ENCODE measurements at places on chromosomes 3 and 15. TPM values are rescaled to one million over a fixed set of nuclear protein-coding genes. Genes with fewer than 3 reads are reported as not detected.

DNA sequence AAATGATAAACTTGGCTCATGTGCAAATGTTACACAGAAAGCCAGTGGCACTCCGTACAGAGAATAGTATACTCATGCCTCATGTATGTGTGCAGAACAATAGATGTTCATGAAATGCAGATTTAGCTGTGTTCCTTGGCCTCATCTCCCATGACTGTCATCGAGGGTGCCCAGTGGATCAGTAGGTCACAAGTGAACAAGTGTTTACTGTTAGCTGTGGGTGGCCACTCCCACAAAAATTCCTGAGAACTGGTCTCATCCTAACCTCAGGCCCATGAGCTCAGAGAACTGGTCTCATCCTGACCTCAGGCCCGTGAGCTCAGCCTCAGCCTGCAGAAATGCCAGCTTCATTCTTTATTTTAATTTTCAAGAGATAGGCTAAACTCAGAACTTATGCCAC lies 124.1 kb downstream of the GADL1 start:
- DNase-seq: no peak

- DNase-seq: no peak
These were observed 24.4 kb upstream of the NR2E3 start for GRCh38 chr15:71785996-71786395.

DNA sequence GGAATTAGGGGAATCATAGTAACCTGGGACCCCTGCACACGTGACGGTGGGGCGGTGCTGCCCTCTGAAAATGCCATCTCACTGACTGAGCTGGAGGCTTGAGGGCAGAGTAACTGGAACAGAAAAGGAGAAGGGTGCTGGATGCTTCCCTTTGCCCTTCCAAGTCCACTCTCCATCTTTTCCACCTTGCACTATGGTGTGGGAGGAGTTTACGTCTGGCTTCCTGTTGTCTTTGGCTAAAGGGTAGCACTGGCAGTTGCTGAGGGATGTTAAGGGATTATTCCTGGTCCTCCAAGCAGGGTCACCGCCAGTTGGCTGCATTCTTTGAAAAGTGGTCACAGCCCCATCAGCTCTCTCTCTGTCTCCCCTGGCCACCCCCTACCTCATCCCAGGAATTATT lies 129.4 kb upstream of the SNTN start:
- DNase-seq: no peak

DNA sequence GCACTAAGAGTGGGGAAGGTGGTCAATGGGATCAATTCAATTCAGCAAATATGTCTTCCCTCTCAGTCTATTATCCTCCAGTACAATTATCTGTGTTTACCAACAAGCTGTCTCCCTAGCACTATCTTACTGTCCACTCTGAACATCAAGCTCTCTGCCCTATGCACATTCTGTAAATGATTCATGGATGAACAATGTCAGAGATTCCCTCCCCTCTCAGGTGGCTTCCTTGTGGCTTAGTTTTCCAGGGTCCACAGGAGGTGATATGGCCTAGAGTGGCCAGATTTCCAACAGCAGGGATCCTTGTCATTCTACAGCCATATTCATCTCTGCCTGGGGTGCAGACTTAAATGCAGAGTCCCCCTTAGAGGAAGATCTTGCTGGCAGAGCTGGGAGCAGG lies 225.1 kb downstream of the UACA start:
- no peak for DNase-seq

DNA sequence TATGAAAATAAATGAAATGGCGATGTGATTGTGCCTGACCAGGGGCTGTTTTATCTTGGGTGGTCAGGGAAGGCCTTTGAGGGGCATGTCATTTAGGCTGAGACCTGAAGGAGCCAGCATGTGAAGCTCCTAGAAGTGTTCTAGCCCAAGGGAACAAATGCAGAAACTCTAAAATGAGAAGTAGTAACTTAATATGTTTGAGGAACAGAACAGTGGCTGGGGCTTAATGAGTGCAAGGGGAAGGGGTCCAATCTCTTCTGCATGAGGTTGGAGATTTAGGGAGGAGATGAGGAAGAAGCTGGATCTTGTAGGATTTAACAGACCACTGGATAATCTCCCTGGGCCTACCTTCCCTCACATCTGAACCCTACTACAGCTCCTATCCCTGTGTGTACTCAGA lies 110.5 kb downstream of the AKAP13 start:
- DNase-seq: no peak

DNA sequence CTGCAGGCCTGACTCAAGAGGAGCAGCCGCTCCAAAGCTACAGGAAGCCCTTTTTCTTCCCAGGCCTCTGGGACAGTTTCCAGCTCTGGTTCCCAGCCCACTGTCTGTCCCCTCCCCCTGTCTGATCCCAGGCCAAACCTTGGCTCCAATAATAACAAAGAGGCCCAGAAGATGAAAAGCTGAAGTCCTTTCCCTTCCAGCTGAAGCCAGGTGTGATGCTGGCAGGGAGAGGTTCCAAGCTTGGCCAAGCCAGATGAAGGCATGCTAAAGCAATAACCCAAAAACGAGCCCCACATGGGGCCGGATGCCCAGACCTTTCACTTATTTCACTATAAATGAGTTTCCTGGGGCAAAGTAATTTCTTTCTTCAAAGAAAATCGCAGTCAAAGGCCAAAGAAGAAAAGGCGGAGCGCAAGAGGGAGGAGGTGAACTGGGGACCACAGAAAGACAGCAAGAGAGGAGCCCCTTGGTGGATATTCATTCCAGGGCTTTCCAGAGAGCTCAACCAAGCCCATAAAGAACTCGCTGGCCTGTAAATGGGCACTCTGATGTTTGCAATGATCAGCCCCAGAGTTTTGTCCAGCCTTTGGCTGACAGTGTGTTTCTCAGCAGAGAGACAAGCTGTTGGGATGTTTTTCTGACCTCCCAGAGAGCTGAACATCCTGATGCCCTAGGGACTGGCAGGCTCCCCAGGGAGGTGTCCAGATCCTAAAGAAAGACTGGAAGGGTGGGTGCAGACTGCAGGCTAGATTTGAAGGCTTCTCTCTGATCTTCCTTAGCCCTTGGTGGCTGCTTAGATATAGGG lies 157.6 kb downstream of the UACA start:
- peak; percentile 86 for DNase-seq

DNA sequence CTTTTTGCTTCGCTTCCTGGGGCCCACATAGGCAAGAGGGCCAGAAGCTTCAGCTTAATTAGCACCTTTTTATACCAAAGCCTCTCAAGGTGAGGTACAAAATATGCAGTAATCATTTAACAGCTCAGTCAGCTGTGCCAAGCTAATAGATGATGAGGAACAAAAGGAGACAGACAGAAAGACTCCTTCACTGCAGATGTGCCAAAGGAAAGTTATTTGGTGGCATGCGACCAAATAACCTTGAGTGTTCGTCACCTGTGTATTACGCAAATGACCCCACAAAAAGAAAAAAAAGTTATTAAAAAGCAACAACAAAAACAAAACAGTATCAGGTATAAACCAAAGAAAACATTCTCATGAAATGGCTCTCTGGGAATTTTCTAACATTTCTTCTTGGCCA lies 325.8 kb upstream of the IGF1R start:
- no peak for DNase-seq

TASOR gene
- 182 TPM for total RNA-seq
